Nasal cavity respiratory epithelium epithelial cell of viscerocranial mucosa (primary cell): ENCODE measurements at places on chromosomes 4 and X. TPM values are rescaled to one million over a fixed set of nuclear protein-coding genes. Genes with fewer than 3 reads are reported as not detected.

SMARCA1 gene
- total RNA-seq = 5.5 and 27.0 TPM in 2 replicates

MTNR1A gene
- under 0.01 and 0.07 TPM in 2 replicates for total RNA-seq

CCNG2 gene
- total RNA-seq = 16.7 and 30.3 TPM in 2 replicates

TNIP2 gene
- total RNA-seq = 47.8 and 64.4 TPM in 2 replicates

HDX gene
- 1.4 and 6.3 TPM in 2 replicates for total RNA-seq

VCX3B gene
- total RNA-seq = not detected in 2 replicates

BEND2 gene
- not detected in 2 replicates for total RNA-seq

XAGE1A gene
- total RNA-seq = not detected in 2 replicates

NXF2B gene
- total RNA-seq = not detected in 2 replicates

ATP8A1 gene
- 1.0 and 1.9 TPM in 2 replicates for total RNA-seq

IRS4 gene
- not detected in 2 replicates for total RNA-seq

ZCCHC18 gene
- not detected in 2 replicates for total RNA-seq

NHS gene
- 2.1 and 3.4 TPM in 2 replicates for total RNA-seq

MBNL3 gene
- total RNA-seq = 6.8 and 10.2 TPM in 2 replicates

BRCC3 gene
- 12.0 and 23.3 TPM in 2 replicates for total RNA-seq

PSMD10 gene
- total RNA-seq = 61.0 and 105 TPM in 2 replicates

GSX2 gene
- not detected in 2 replicates for total RNA-seq

FHIP1A gene
- total RNA-seq = 31.1 and 53.2 TPM in 2 replicates

AWAT2 gene
- not detected in 2 replicates for total RNA-seq

ABLIM2 gene
- total RNA-seq = 1.9 and 3.4 TPM in 2 replicates

TCEANC gene
- total RNA-seq = 2.4 and 2.8 TPM in 2 replicates

FAM47C gene
- not detected in 2 replicates for total RNA-seq

CORIN gene
- total RNA-seq = 0.34 and 0.78 TPM in 2 replicates

GPC4 gene
- 0.34 and 6.0 TPM in 2 replicates for total RNA-seq
